LHCN-M2 (cell line): ENCODE measurements at places on chromosomes 16 and 17. TPM values are rescaled to one million over a fixed set of nuclear protein-coding genes. Genes with fewer than 3 reads are reported as not detected.

Gene CHST4
- total RNA-seq = 0.17 TPM in 1 of 2 replicates, not detected in the other

Gene IKZF3
- total RNA-seq = not detected in 2 replicates

Gene GJD3
- total RNA-seq = not detected in 2 replicates

Gene CLEC18A
- 0.17 and 0.32 TPM in 2 replicates for total RNA-seq

Gene ABR
- total RNA-seq = 79.6 and 87.2 TPM in 2 replicates

Gene WDR45B
- total RNA-seq = 90.8 and 116 TPM in 2 replicates

DNA sequence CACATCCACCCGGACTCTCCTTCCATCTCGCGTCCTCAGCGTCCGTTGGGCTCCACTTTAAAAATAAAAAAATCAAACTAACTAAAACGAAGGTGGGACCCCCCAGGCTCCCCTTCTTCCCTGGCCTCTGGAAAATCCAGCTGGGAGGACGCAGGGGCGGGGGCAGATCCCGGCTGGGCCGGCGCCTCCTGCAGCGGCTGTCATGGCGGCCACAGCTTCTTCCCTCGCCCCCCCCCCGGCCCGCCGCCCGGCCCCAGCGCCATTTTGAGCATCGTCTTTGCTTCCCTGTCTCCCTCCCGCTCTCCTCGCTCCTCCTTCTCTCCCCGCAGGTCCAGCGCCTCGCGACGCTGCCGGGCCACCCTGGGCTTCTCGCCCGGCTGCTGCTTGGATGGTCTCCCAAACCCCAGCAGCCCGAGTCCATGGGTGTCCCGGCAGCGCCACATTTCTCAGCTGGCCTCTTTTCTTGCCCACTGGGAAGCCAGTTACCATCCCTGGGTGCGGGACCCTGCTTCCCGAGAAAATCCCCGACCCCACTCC is 3.3 kb downstream of the HOXB2 start:
- peak; percentile 77 for DNase-seq

- DNase-seq = no peak
These were observed 1.1 kb downstream of the CD79B start for GRCh38 chr17:63930951-63931575.

DNA sequence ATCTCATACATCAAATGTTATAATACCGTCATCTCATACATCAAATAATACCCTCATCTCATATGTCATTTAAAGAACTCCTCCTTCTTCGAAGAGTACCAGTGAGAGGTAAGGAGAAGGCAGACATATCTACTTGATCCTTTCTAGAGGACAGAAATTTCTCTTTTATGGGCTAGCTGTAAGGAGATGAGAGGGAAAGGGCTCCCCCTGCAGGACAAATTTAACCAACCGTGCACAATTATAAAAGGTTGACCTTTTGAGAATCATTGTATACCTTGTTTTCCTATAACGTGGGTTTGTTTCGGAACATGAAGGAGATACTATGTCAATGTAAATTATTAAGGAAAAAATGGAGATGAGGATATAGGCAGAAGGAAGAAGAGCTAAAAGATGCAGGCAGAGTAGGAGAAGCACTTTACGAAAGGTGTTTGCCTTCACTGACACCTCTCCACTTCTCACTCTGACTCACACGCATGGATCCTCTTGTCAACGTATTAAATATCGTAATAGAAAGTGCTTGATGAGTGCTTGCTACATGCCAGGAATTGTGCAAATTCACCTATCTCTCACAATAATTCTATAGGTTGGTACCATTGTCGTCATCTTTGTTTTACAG is 465.9 kb upstream of the ERCC4 start:
- peak; percentile 61 for DNase-seq
